ENCODE measurements at places on chromosomes 6 and 20.
A peak's percentile ranks its signal among the peaks of the same experiment; 100 is the strongest.

- peak; percentile 20 for DNase-seq
Observed at GRCh38 chr20:46646659-46647380, 4.4 kb downstream of the SLC13A3 start.

DNA sequence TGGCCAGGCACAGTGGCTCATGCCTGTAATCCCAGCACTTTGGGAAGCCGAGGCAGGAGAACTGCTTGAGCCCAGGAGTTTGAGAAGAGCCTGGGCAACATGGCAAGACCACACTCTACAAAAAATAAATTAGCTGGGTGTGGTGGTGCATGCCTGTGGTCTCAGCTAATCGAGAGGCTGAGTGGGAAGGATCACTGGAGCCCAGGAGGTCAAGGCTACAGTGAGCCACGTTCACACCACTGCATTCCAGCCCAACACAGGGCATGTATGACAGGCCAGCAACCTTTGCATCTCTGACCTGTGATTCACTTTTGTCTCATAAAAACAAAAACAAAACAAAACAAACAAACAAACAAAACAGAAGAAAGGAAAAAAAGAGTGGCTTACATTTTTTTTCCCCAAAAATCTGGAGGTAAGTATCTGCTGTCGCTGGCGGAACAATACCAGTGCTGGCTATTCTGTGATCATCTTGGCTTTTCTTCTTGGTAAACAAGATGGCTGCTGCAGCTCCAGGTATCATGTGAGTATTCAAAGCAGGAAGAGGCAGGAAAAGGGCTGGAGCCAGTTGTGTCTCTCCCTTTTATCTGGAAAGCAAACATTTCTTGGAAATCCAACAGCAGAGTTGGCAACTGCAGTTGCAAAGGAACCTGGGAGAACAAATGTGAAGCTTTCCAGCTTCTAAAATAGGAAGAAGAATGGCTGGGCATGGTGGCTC lies 40.4 kb upstream of the ZMYND8 start:
- DNase-seq = peak; percentile 59

DNA sequence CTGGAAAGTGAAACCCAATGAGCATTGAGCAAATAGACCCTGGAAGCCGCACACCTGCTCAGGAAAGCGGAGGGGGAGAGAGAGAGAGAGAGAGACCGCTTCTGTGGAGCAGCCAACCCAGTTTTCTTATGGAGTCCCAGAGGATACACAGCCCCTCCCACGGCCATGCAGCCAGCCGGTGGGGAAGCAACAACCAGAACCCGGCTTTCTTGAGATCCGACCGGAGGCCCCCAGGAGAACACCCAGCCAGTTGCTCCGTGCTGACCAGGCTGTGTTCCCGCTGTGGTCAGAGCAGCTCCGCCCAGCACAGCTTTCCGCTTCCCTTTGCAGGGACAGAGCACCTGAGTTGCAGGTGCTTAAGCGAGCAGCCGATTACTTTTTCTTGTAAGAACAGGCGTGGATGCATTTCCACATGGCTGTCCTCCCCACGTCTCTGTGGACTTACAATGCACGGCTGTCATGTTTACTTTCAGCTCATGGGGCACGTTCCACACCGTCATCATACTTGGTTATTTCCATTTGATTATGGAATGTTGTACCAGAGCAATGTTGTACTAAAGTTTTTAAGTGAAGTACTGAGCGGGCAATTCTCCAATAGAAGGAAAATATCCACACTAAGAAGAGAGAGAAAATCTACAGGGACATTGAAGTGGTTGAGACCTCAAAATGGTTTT lies 381.9 kb downstream of the THBS2 start:
- DNase-seq = no peak

- no peak for DNase-seq
Observed at GRCh38 chr6:70669133-70669532, 1.4 kb downstream of the SMAP1 start.

All from myocyte (in vitro differentiated cells).